ENCODE measurements at places on chromosomes 2 and 18.

- no peak for DNase-seq
These were observed 7.5 kb downstream of the BAZ2B start for GRCh38 chr2:159608723-159609308.

GRCh38 chr2:236353594-236353942 lies 89.4 kb upstream of the ASB18 start:
- no peak for DNase-seq

GRCh38 chr2:70250434-70250833 lies 2.0 kb upstream of the TIA1 start:
- no peak for DNase-seq

- no peak for DNase-seq
These were observed 10.5 kb downstream of the EVX2 start for GRCh38 chr2:176072951-176073904.

GRCh38 chr2:237427769-237428506 lies 14.0 kb upstream of the COL6A3 start:
- no peak for DNase-seq

DNA sequence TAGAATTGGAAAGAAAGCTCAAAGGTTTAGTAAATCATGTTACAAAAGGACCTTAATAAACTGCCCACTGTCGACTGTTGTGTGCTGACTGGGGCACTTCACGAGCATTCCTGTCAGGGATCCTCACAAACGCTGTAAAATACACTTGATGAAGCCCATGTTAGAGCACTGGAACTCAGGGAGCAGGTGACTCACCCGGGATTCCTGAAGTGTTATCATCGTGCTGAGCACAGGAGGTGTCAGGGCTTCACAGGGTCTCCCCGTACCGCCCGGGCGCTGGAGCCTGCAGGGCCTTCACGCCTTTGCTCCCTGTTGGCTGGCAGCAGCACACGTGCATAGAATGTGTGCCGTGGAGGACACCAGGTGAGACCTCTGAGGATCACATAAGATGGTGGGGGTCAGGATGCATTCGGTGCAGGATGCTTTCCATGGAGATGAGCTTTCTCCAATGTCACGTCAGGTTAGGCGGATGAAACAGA lies 187.3 kb downstream of the SNTG2 start:
- no peak for DNase-seq

GRCh38 chr2:45888167-45888566 lies 236.7 kb downstream of the PRKCE start:
- DNase-seq: no peak

- no peak for DNase-seq
These were observed 413.6 kb downstream of the PTH2R start for GRCh38 chr2:208820014-208820688.

DNA sequence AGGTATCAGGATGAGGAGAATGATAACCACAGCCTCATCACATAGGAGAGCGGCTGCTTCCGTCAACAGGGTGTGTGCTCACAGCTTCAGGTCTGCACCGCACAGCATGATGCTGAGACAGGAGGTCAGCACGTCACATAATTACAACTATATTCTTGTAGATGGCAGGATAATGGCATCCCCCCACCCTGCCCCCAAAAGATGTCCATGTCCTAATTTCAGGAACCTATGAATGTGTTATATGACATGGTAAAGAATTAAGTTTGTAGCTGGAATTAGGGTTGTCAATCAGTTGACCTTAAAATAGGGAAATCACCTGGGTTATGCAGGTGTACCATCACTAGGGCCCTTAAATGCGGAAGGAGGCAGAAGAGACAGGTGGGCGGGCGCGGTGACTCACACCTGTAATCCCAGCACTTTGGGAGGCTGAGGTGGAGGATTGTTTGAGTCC lies 73.9 kb downstream of the ARL4C start:
- DNase-seq: no peak

GRCh38 chr2:102660070-102660469 lies 40.7 kb downstream of the SLC9A2 start:
- DNase-seq: no peak

- no peak for DNase-seq
These were observed 59.3 kb upstream of the ANKRD44 start for GRCh38 chr2:197369933-197370320.

DNA sequence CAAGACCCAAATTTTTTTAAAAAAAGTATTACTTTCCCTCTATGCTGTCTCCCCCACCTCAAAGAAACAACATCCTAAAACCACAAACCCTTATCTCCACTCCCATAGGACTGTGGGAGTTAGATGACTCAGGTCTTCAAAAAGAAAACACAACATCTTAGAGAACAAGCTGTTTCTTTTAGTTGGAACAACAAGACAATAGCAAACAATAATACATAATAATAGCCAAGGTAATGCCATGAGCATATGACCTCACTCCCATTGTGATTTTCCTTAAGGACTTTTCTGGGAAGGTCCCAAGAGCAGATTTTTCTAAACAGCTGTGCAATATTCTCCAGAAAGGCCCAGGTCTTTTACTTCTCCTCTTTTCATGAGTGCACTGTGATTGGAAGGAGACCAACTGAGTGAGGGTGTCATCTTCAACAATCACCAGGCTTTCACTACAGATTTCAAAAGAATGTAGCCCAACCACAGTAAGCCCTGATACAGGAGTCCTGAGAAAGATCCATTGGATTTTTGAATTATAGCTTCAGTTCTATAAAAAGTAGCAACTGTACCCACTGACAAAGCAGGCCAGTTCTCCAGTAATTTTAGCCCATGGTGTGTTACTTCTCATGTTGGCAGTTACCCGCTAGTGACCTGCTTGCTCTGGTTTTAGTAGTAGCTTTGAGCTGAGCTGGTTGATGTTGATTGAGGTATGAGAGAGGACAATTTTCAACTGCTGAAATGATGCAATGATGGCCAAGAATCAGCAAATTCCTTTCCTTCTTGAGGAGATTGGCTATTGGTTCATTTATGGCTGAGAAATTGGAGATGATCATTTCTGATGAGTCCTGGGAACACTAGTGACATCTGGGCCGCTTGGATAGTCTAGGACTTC lies 144.5 kb upstream of the TCF4 start:
- no peak for DNase-seq

DNA sequence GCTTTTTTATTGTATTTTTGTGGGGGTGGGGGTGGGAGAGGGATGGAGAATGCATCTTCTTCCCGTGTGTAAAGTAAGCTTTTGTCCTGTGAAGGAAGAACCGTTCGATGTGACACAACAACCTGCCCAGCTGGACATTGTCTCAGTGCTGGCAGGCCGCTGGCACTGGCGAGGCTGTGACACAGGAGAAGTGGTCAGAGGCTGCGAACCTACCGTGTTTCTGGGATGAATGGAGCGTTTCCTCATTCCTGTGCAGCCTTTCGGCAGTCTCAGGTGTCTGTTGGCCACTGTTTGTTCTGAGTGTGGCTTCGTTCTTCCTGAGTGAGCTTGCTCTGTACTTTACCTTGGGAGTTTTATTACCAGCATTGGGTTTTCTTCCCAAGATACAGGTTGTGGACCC lies 8.0 kb downstream of the RAMP1 start:
- no peak for DNase-seq

GRCh38 chr2:40511661-40512213 lies 59.8 kb upstream of the SLC8A1 start:
- no peak for DNase-seq

GRCh38 chr2:38269421-38269820 lies 107.7 kb downstream of the ATL2 start:
- DNase-seq: no peak

DNA sequence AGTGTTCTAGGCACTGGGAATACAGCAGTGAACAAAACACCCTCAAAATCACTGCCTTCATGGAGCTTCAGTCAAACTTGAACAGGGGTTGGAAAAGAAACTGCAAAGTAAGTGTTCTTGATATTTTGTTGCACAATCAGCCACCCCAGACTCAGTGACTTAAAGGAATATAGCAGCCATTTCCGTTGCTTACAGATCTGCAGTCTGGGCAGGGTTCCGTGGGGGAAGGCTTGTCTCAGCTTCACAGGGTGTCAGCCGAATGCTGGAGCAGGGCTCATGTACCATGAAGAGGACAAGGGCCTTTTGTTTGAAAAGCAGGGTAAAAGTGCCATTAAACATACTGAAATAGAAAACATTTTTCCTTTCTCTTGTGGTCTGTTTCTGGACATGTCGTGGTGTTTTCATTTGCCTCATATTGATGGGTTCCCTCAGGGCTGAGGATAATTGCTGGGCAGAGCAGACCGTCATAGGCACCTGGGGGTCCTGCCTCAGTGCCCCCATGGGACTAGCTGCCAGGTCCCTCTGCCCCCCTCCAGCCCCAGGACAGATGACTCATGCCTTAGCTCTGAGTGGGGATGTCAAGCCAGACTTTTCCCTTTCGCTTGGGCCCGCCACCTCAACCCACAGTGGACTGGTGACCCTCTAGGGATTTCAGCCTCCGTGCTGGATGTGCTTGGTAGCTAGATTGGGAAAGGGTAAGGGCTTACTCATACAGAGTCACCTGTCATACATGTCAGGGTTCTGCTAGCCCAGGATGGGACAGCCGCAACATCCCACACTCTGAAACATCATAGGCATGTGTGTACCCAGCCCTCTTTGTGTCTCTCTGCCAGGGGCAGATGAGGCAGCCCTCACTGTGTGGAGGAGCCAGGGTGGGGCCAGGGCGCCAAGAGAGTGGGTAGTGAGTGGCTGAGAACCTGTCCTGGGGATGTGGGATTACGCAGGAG lies 96.5 kb downstream of the PTPRM start:
- no peak for DNase-seq

GRCh38 chr2:127874378-127875269 lies 11.1 kb downstream of the AMMECR1L start:
- no peak for DNase-seq

DNA sequence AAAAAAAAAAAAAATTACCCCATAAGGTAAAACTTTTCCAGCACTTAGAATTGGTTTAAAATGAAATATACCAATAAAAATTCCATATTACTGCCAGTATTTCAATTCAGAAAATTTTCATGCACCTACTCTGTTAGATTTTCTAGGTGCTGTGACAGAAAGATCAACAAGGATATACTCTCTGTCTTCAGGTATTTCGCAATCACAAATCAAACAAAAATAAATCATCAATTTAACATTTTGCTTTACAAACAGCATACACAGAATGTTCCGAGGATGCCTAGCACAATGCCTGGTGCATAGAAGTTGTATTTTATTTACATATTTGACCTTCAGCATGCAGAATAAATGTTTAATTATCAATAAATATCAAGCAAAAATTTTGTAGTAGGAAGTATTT lies 66.5 kb downstream of the RBBP8 start:
- no peak for DNase-seq

- no peak for DNase-seq
These were observed 146.9 kb downstream of the METTL4 start for GRCh38 chr18:2424420-2424819.

DNA sequence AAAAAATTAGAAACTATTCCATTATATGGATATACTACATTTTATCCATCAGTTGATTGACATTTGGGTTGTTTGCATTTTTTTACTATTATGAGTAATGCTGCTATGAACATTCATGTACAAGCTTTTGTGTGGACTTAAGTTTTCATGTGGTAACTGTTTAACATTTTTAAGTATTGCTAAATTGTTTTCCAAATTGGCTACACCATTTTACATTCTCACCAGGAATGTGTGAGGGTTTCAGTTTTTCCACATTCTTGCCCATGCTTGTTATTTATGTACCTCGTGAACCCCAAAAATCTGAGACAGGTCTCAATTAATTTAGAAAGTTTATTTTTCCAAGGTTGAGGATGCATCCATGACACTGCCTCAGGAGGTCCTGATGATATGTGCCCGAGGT lies 3.1 kb upstream of the TXNL4A start:
- DNase-seq: no peak

DNA sequence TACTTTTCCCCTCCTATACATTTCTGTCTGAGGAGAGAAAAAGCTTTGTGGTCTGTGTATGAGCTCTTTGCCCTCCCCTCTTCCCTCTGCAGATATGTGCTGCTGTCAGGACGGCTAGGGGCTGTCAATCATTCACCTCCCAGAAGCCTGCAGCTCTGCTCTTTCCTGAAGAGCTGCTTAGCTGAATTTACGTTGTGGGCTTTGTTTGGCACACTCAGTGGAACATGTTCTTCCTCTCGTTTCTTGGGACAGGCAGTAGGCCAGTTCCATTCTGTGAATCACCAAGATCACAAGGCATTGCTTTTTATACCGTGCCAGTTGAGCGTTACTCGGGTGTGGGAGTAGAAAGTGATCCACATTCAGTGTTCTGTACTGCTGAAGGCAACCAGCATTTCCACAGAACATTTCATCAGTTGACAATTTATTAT lies 136.7 kb downstream of the LAMA3 start:
- DNase-seq: no peak

DNA sequence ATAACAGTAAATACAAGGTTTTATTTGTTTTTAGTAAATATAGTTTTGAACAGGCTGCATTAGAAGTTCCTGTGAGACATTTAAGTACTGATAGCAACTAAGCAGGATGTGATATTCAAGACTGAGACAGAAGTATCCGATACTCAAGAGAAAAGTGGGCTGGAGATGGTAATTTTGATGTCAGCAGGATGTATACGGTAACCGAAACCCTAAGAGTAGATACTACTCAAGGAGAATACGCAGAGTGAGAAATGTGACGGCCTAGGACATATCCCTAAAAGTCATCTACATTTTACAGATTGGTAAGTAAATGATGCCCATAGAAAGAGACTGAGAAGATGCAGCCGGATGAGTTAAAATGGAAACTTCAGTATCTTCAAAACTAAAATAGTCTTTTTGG lies 115.4 kb downstream of the GORASP2 start:
- DNase-seq: no peak

- no peak for DNase-seq
These were observed 153.8 kb upstream of the SETBP1 start for GRCh38 chr18:44526705-44527415.

DNA sequence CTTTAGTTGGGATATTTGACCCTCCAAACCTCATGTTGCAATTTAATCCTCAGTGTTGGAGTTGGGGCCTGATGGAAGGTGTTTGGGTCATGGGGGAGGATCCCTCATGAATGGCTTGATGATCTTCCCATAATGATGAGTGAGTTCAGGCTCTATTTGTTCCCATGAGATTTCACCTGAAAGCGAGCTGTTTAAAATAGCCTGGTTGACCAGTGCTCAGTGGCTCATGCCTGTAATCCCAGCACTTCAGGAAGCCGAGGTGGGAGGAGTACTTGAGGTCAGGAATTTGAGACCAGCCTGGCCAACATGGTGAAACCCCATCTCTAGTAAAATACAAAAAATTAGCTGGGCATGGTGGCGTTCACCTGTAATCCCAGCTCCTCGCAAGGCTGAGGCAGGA lies 14.9 kb upstream of the PSME4 start:
- DNase-seq: no peak

DNA sequence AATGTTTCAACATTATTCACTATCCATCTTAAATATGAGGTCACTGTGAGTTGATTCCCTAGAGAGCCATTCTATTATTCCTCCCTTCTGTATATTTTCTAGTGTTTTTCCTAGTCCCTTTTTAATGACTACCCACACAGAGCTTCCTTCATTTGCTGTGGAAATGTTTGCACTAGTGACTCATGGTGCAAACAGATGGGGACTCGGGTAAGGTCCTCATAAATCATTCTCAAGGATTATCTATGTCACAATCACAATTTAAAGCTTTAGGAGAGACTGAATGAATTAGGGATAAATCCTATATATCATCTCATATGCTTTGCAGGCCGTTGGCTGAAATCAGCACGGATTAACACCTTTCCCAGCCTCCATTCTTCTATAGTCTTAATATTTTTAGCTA lies 159.6 kb downstream of the DCC start:
- no peak for DNase-seq

GRCh38 chr2:107932979-107933378 lies 53.3 kb upstream of the SLC5A7 start:
- no peak for DNase-seq
